ENCODE measurements at places on chromosomes 11 and 22.

GRCh38 chr22:26952004-26952403 is 294.6 kb downstream of the MIAT start:
- DNase-seq, result no peak

DNA sequence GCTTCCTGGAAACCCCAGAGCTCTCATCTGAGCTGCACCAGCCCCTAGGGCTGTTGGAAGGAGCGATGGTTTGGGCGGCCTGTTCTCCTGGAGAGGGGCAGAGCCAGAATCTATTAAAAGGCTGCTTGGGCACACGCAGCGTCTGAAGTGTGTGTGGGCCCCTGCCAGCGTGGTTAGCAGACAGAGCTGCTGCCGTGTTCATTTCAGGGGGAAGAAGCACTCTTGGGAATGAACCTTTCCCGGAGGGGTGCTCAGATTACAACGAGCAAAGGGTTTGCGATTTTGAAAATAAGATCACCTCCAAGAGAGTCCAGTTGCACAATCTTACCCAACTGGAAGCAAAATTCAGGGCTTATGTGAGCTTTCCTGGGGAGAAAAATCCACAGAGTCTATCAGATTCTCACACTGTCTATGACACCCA is 12.9 kb downstream of the ANO1 start:
- no peak for DNase-seq

DNA sequence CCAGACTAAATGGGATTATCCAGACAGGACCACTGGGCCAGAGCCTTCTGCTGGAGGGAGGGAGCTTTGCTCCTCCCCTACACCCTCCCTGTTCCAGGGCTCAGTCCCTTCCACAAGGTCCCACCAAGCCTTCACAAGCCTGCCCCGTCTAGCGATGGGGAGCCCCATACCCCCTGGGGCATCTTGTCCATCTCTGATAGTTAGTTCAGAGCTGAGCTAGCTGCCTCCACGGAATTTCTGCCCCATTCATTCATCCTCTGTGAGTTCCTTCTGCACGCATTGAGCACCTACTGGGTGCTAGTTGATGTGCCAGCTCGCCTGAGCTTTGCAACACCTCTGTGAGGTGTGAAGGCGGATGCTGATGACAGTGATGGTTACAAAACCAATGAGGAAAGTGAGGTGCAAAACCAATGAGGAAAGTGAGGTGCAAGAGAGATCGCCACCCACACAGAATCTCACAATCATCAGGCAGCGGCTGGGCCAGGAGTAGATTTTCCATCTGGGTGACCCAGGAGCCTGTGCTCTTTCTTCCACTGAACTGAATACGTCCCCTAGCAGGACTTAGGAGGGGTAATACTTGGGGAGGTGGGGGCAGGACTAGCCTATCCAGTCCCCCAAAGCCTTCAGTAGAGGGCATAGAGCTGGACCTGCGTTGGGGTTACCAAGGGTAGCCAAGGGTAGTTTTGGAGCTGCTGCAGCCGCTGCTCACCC is 21.5 kb upstream of the CBX7 start:
- no peak for DNase-seq

DNA sequence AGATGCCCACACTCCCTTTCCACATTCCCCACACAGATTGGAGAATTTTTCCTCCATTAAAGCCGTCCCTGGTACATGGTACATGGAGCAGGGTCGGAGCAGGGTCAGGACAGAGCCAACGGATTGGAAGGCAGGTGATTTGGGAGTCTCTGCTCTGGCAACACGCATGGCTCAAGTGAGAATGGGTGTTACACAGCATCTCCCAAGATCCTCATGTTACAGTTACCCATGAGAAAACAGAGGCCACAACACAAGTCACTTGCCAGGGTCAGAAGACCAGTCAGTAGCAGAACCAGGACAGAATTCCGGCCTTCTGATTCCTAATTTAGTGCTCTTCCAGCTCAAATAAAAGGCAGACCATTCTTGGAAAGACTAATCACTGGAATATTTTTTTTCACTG is 7.7 kb upstream of the F2 start:
- DNase-seq, result no peak

DNA sequence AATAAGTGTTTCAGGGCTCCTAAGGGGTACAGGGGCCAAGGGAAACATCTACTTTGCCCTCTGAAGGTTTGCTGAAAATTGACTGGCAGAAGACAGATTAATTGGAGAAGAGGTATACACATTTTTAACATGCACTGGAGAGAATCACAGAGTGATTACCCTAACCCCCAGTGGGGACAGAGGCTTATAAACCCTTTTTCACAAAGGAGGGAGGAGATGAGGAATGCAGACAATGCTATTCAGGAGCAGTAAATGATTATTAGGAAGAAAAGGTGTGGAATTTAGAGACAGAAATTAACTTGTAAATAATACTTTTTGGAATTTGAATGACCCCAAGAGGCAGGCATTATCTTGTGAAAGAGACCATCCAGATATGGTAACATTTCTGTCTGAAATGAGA is 582.4 kb upstream of the B3GAT1 start:
- no peak for DNase-seq

- DNase-seq, result no peak
These were observed 978 bp upstream of the ANKRD13D start for GRCh38 chr11:67288198-67288451.

GRCh38 chr22:49768951-49769690 is 58.6 kb downstream of the BRD1 start:
- DNase-seq, result no peak

- no peak for DNase-seq
These were observed 7.7 kb downstream of the CEP164 start for GRCh38 chr11:117335399-117335798.

DNA sequence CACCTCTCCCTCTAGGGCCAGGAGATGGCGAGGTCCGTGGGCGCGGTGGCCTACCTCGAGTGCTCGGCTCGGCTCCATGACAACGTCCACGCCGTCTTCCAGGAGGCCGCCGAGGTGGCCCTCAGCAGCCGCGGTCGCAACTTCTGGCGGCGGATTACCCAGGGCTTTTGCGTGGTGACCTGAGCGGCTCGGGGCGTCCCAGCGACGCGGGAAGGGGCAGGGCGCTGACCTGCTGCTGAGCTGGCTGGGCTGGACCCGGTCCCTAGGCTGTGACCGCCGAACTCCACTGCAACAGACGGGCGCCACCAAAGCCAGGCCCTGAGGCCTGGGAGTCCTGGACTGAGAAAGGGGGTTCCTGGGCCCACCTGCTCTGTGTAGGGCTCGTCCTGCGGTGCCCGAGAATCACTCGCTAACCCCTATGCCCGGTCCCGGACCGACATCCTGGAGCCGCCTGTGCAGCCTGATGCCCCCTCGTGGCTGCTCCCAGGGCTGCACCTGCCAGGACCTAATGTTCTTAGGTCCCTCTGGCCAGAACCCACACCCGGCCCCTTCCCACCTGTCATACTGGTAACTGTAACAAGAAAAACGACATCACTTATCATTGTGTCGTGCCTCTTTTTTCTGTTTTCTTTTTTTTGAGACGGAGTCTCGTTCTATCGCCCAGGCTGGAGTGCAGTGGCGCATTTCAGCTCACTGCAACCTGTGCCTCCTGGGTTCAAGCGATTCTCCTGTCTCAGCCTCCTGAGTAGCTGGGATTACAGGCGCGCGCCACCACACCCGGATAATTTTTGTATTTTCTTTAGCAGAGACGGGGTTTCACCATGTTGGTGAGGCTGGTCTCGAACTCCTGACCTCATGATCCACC is 15.0 kb downstream of the RHOD start:
- peak; percentile 90 for DNase-seq

DNA sequence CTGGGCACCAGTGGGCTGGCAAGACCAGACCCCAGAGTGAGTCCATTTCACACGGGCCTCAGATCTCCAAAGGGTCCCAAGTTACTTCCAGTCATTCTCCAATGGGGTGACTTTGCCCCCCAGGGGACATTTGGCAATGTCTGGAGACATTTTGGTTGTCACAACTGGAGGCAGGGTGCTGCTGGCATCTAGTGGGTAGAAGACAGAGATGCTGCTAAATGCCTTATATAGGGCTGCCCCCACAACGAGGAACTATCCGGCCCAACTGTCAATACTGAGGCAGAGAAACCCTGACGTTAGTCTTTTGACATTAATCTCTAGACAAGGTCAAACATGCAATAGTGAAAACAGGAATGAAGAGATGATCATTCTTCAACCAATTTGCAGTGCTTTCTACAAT is 6.4 kb downstream of the RTN4RL2 start:
- DNase-seq, result no peak

DNA sequence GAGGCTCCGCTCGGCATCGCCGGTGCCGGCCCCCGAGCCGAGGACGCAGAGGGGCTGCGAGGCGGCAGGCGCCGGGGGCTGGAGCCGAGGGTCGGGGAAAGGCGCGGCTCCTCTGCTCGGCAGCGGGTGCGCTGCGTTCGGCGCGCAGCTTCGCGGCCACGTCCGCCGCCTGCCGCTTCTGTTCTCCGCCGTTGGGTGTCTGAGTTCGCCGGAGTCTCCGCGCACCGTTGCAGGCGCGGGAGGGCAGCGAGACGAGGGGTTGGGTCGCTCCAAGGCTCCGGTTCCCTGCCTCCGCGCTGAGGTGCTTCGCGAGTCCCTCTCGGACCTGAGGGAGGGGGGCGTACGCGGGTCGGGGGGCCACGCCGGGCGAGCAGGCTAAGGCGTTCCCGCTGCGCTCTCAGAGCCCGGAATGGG is 347 bp downstream of the MN1 start:
- DNase-seq, result no peak

DNA sequence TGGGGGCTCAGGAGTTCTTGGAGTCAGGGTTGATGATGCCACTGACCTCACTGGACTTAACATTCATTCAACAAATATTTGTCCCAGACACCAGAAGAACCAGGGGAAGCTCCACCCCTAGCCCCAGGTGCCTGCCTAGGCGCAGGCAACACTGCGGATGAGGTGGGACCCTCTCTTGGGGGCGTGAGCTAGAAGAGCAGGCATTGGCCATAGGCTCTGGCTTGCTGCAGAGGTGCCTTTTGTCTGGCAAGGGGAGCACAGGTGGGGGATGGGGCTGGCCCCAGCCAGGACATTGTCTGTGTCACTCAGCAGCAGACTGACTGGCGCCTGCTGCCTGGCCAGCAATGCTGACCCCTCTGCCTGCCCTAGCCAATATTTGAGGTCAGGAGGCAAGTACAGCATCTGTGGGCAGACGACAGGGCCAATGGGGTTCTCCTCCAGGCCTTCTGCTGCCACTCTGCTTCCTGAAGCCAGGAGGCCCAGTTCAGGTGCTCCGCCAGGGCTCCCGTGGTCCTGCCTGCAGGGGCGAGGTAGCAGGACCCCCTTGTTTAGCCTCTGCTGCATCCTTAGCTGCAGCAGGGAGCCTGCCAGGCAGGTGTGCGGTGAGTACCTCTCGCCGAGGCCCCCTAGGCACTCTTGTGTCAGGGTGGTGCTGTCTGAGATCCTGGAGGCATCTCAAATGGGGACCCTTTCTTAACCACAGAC is 4.0 kb downstream of the LINC01488 start:
- no peak for DNase-seq

Measured in GM19239 (cell line).